Stimulated activated CD8-positive, alpha-beta memory T cell treated with anti-CD3 and anti-CD28 coated beads, Interleukin-12 subunit alpha, Interleukin-12 subunit beta, amount 100 ng/mL, for 4 hours (primary cell): ENCODE measurements at places on chromosomes 7 and 10.

GRCh38 chr10:98414932-98415730 lies at the start of gene PYROXD2:
PYROXD2 (minus strand) TSS chr10:98415182; CDS start chr10:98415135, 47 bp downstream.
- no peak for DNase-seq

GRCh38 chr7:44460325-44460724 lies 30.1 kb downstream of the NUDCD3 start:
- peak; percentile 10 for DNase-seq

GRCh38 chr7:142300689-142301088 lies 42.8 kb upstream of the PRSS58 start:
- DNase-seq = no peak

DNA sequence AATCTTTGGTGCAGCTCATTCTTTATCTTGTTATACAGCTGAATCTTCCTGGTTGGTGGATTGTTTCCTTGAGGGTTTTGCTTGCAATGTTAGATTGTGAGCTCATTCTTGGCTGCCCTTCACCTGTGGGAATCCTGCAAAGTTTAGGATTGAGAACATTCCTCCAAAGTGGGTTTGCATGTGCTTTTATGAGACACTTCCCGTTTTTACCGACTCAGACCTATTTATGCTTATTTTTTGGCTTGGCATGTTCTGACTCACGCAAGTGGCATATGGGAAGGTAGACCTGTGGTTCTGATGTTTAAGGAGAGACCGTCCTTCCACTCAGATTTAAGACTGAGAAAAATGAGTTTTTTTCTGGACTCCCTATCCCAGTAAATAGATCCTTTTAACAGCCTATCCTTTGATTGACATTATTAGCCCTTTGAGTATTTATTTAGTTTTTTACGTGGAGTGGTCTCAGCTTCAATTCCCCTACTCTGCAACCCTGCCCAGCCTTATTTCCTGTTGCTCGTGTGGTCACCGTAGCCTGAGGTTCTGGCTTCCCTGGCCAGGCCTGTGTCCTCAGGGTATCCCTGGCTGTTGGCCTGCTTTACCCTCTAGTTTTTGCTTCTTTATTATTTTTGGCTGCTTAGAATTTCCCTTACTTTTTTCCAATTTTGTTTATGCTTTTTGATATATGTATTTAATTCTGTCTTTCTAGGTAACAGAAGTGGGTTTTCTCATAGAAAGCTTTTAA lies 13.4 kb upstream of the PRF1 start:
- DNase-seq = no peak

DNA sequence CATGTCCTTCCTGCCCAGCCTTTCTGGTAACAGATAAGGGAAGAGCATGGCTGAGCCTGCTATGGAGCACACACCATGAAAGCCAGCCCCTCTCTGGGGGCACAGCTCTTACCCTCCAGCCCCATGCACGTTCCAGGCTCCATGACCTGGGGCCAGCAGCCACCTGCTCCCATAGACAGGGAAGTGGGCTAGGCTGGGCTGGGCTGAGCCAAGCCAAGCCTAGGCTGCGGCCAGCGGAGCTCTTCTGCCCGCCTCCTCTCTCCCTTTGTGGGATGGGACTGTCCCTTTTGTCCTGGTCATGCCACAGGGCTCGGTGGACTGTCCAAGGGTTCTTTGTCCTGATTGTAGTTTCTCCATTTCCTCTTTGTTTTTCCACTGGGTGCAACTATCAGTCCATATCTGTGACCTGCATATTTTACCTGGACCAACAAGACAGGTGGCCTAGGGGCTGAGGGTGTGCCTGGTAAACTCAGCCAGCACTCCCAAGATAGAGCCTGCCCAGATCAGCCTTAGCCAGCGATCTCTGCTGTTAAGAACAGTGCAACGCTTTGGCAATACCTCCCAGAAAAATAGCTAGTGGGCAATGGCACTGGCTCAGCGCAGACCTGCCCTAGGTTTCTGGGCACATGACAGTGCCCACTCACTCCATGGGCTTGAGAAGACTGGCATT lies 97.2 kb upstream of the BTBD16 start:
- no peak for DNase-seq

GRCh38 chr7:27606270-27607209 lies 56.1 kb downstream of the HIBADH start:
- no peak for DNase-seq

GRCh38 chr7:72035266-72035665 lies 376.9 kb downstream of the CALN1 start:
- no peak for DNase-seq

GRCh38 chr7:84102213-84102612 lies 92.4 kb downstream of the SEMA3A start:
- DNase-seq = no peak

DNA sequence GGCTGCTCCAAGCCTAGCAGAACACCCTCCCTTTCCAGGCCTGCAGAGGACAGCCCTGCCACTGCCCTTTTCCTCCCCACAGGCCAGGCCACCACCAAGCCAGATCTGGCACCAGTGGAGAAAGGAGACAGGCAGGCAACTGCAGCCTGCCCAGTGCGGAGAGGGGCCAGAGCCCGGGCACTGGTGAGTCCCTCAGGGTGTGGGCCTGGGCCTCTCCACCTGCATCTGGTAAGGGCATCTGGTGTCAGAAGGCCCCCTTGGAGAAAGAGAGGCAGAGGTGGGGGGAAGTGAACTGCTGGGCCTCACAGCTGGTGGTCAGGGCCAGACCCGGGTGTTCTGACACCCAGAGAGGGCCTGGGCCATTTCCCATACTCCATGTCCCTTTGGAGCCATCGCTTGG lies 27.9 kb downstream of the ZNF783 start:
- no peak for DNase-seq

DNA sequence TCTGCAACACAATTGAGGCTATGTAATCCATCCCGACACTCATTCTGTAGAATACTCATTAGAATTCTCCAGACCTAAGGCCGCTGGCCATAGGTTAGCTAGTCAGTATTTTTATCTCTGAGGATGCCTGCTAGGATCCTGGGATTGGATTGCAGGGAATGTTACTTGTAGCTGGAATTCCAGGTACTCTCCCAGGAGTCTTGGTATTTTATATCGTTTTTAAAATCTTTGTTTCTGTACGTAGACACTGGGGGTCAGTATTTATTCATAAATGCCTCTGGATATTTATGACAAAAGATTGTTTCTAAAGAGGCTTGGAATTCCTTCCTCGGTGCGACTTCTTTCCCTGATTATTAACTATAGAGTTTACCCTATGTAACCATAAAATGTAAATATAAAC lies 40.1 kb downstream of the BPGM start:
- DNase-seq = no peak

DNA sequence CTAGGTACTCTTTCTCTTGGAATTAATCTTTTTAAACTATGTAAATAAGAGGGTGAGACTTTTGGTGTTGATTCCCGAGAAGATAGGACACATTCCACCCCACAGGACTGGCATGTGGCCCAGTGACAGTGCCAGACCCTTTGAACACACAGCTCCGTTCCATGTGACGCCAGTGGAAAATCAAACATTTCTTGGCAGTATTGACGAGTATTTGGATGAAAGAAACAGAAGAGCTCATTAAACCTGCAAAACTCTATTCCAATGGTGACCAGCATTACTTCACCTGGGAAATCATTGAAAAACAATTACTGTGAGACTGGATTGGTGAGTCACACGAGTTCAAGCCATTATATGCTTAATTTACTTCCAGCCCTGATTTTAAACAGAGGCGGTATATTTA lies 25.8 kb downstream of the AKR1E2 start:
- DNase-seq = no peak

DNA sequence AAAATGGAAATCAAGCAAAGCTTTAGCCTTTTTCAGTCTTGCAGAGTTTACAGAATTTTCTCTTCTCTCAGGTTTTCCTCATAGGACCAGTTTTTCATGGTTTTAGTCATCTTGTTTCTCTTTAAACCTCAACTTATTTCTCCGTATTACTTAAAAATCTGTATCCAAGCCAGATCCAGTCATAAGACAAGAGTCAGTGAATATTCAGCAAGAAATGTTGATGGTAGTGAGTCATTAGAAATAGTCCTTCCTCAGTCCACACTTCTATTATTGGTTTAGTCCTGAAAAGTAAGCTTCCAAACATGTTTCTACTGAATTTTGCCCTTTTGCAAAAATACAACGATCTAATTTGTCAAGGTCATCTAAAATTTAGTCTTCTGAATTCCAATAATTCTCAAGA lies 107.0 kb downstream of the VIM start:
- no peak for DNase-seq

DNA sequence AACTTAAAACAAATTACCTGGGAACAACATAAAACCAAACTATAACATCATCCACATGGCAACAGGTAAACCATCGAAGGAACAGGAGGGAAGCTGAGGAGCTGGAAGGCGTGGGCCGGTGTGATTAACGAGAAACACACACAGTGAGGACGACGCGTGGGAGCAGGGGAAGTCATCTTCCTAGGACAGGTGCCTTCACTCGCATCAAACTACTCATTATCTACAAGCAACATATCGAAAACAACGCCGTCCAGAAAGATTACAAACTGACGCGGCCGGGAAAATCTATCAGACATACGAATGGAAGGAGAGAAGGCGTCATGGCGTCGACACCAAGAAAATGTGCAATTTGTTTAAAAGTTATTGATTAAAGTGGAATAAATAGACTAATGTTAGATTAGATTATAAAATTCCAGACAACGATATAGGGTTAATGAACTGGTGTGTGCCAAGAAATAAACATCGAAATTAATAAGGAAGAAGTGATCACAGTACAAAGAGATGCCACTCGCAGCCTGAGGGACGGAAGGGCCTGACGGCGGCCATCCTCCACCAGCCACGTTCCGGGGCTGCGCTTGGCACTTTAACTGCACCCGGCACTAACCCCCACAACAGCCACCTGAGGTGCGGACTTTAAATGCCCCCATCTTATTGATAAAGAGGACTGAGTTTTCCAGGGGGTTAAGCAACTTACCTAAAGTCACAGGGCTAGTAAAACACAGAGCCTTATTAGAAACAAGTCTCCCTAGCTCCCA lies 581.7 kb downstream of the DNAJB6 start:
- DNase-seq = no peak

DNA sequence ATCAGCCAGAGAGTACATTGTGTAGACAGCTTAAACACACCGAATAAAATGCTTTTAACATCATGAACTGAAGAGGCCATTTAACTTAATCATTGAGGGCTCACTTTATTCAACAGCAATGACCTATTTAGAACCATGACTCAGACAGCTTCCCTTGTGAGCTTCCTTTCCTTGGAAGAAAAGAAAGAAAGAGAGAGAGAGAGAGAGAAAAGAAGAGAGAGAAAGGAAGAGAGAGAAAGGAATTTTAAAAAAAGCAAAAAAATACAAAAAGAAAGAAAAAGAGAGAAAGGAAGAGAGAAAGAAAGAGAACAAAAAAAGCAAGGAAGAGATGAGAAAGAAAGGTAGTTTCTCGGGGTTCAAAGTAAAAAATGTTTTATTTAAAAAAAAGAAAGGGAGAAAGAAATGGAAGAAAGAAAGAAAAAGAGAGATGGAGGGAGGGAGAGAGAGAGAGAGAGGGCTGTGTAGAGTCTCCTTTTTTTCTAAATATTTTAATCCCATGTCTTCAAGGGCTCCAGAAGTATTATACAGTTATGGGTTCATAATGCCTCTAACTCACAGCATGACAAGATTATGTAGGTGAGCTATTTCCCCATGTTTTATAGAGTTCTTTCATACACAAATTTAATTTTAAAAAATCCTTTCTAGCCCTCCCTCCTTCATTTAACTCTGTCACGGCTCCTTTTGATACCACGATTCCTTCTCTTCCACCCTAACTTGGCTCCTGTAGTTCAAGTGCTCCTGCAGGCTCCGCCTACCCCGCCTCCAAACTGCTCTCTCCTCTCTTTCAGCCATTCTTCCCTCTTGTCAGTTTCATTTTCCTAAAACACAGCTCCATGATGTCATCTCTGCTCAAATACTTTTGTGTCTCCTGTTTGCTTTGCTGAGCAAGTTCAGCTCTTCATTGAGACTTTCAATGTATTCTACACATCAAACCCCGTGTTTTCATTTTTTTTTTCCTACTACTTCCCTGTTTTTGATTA lies 85.5 kb downstream of the PRTFDC1 start:
- DNase-seq = no peak
